ENCODE measurements at places on chromosomes 6 and 20. TPM values are rescaled to one million over a fixed set of nuclear protein-coding genes. Genes with fewer than 3 reads are reported as not detected.

The TREM2 gene
- not detected for total RNA-seq

DNA sequence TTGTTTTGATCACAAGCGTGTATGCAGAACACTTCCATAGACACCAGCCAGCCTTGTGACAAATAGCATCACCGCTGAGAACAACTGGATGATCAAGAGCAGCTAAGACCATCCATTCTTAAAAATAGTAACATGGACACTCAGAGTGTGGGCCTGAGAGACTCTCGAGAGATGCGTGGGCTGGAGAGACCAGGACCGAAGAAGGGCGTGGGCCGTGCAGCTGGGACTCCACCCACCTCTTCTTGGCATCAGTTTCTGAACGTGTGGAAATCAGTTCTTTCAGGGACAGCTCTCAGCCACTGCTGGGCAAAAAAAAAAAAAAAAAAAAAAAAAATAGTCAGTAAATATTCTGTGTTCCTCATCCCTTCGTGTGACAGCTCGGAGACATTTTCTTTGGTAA is 314.5 kb upstream of the CDH4 start:
- H3K4me1 ChIP-seq, result no peaks in the 10 kb centered on the region
- H3K27ac ChIP-seq, result no peak overlapping the region
- no peaks in the 10 kb centered on the region for H3K27me3 ChIP-seq

The TBC1D22B gene
- 15.4 TPM for total RNA-seq

DNA sequence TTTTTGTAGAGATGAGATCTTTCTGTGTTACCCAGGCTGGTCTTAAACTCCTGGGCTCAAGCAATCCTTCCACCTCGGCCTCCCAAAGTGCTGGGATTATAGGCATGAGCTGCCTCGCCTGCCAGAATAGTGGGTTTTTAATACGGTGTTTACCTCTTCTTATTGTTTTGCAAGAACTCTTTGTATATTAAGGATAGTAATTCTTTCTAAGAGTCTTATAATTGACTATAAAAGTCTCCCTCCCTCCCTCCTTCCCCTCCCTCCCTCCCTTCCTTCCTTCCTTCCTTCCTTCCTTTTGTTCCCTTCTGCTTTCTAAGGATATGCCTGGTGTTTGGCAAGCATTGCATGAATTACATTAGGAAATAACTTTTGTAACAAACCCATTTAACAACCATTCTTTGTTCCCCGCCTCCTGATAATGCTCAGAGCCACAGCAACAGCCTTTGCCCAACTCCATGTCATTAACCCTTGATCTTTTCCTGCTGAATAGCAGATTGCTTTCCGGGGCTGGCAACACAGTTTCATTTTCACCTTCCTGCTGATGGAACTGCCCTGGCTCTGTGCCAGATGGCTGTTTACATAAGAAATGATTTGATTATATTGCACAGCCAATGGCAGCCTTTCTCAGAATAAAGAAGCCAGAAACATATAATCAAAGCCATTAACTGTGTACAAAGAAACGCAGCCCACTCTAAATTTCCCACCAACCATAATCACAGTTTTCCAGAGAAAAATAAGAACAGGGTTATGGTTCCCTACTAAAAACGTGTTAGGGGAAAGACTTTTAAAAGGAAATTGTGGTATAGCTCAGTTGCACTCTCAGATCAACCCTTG is 143.7 kb upstream of the PTPN1 start:
- peaks cover 13% of the 10 kb centered on the region for H3K27me3 ChIP-seq
- H3K4me1 ChIP-seq, result peaks cover 19% of the 10 kb centered on the region
- no peaks in the 10 kb centered on the region for H3K36me3 ChIP-seq
- DNase-seq, result peak; percentile 69

DNA sequence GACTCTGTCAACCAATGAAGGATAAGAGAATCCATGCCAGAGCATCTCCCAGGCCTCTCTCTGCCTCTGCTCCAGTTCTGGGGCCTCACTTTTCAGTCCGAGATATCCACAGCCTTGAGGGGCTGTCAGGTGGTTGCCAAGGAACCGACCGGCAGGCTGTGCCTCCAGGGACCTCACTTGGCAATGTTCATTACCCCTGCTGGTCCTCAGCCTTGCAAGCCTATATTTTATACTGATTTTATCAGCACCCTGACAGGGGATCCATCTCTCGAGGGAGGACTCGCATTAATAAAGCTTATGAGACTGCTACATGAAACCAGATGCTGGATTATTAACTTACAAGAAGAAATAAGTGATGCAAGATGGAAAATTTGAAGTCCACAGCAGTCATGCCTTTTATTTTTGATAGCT is 39.9 kb downstream of the TMC2 start:
- H3K27ac ChIP-seq, result no peak overlapping the region
- DNase-seq, result no peak
- no peaks in the 10 kb centered on the region for H3K36me3 ChIP-seq

GRCh38 chr20:33013701-33014326 is 6.3 kb downstream of the BPIFB2 start:
- H3K4me3 ChIP-seq, result no peak overlapping the region
- H3K27ac ChIP-seq, result no peak overlapping the region
- H3K36me3 ChIP-seq, result no peaks in the 10 kb centered on the region
- DNase-seq, result no peak

DNA sequence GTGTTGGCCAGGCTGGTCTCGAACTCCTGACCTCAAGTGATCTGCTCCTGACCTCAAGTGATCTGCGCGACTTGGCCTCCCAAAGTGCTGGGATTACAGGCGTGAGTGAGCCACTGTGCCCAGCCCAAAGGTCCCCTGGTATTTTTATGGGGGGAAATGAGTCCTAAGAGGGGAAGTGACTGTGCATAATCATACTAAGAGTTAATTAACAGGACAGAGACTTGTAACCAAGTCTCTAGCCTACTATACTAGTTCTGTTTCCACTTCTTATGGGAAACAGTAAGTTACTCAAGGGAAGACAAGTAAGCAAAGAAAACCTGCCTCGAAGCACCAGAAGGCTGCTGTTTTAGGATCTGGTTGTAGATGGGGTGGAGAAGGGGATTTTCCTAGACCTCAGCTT is 27.9 kb downstream of the TCF15 start:
- no peak overlapping the region for H3K27ac ChIP-seq
- no peak for DNase-seq
- no peaks in the 10 kb centered on the region for H3K4me1 ChIP-seq
- H3K4me3 ChIP-seq, result no peak overlapping the region
- no peaks in the 10 kb centered on the region for H3K36me3 ChIP-seq

Data from activated CD8-positive, alpha-beta T cell treated with anti-CD3 and anti-CD28 coated beads, Interleukin-2, amount 10 ng/mL, durations not matched to agents 7 days and 5 days (primary cell).